Vagina (tissue), 2 donors: ENCODE measurements at places on chromosomes 6 and 20.

DNA sequence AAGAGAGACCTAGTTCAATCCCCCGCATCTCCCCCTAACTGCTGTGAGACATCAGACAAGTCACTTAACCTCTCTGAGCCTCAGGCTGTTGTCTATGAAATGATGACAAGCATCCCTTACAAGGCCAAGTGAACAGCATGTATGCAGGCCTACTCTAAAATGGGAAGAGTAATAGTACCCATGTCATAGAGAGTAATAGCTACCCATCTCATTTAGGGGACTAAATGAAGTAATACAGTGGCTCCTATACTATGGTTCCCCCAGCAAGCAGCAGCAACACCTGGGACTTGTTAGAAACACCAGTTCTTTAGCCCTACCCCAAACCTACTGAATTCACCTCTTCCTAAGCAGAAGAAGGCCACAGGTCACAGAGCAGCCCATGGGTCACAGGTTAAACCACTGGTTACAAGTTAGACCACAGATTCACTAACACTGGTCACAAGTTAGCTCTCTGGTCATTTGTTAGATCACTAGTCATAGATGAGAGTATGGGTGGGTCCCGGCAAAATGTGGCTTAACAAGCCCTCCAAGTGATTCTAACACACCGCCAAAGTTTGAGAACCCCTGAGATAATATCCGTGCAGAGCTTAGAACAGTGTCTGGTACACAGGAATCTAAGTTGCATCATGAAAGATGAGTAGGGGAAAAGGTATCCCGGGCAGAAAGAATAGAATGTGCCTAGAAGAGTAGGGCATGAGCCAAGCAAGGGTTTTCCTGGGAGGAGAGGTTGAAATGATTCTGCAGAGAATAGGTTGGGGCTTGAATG is 1.4 kb downstream of the DEFB124 start:
- DNase-seq = no peak

- DNase-seq = no peak
Measured at GRCh38 chr6:129273161-129273560, 390.2 kb downstream of the LAMA2 start.

GRCh38 chr6:28337121-28337520 is 1.2 kb upstream of the ZSCAN31 start:
- no peak for DNase-seq

DNA sequence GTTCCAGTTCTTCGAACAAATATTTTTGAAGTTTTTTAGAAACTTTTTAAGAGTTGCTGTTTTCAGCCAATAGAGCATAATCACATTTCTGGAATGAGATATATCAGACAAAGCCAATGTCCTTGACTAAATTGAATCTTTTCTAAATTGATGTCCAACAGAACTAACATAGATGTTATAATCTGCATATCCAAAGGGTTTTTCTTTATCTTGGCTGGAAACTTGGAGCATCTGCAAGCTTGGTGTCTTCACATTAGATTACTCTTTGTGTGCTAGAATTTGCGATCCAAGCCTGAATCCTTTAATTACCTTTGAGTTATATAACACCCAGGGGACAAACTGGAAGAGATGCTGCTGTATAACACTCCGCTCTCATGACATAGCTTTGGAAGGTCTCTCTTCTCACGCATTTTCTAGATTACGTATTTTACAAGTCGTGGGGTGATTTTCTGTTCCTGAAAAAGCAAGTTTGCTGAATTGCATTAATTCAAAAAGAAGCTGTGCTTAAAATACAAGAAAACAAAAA is 64.4 kb upstream of the FUCA2 start:
- DNase-seq = no peak

GRCh38 chr20:1320902-1321653 is 7.9 kb downstream of the SDCBP2 start:
- DNase-seq = no peak

- no peak for DNase-seq
Measured at GRCh38 chr6:32167761-32168262, 3.4 kb downstream of the EGFL8 start.

DNA sequence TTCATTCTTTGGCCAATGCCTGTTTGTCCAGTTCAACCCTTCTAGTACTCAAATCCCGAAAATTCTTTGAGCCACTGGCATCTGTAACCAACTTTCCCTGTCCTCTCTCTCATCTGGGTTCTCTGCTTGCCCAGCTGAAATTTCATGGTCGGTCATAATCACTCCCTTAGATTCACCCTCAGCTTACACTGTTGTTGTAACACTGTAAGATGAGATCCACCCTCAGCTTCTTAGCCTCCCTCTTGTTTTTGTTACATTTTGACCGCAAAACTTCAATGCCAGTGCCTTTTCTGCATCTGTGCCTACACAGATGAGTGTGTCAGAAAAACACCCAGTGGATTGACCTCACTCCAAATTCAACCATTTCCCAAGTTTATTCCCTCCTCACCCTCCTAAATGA is 291.1 kb upstream of the AGPAT4 start:
- no peak for DNase-seq

DNA sequence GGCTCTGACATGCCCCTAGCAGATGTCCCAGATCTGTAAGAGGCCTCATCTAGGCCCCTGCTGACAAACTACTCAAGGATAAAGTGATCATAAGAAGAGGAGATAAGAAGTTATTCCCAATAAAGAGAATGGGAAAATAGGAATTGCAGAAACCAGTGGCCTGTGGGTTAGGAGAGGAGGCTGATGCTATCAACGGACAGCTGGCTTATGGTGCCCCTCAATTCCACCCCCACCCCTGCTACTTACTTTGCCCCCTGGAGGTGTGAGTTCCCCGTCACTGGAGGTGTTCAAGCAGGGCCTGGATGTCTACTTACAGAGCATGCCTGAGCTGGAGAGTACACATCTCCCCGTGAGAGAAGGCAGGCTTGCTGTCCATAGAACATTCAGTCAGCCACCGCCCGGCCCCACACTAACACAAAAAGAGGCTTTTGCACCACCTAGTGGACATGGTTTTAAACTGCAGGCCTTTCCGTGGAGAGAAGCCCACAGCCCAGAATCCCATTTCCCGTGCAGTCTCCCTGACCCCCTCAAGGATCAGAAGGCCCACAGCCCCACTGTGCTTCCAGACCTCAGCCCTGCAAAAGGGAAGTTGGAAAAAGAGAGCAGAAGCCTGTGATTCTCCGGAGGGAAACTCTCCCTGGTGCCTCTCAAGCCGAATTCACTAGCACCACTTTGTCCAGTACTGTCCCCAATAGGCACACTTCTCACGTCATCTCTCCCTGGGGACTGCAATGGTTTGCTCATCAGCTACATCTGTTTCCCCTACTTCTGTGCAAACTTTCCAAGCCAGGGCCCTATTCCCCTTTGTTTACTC is 23.8 kb upstream of the BNIP5 start:
- DNase-seq = no peak

- DNase-seq = no peak
Measured at GRCh38 chr20:11018668-11019170, 344.9 kb upstream of the JAG1 start.

- DNase-seq = no peak
Measured at GRCh38 chr20:61192337-61192950, 59.6 kb upstream of the CDH4 start.
